Stimulated activated CD4-positive, alpha-beta T cell treated with anti-CD3 and anti-CD28 coated beads, Interleukin-12 subunit alpha, Interleukin-12 subunit beta, amount 100 ng/mL, for 4 hours (primary cell): ENCODE measurements at places on chromosomes 1 and 21.
A peak's percentile ranks its signal among the peaks of the same experiment; 100 is the strongest.

GRCh38 chr1:72037745-72038343 is 244.5 kb downstream of the NEGR1 start:
- DNase-seq, result no peak

DNA sequence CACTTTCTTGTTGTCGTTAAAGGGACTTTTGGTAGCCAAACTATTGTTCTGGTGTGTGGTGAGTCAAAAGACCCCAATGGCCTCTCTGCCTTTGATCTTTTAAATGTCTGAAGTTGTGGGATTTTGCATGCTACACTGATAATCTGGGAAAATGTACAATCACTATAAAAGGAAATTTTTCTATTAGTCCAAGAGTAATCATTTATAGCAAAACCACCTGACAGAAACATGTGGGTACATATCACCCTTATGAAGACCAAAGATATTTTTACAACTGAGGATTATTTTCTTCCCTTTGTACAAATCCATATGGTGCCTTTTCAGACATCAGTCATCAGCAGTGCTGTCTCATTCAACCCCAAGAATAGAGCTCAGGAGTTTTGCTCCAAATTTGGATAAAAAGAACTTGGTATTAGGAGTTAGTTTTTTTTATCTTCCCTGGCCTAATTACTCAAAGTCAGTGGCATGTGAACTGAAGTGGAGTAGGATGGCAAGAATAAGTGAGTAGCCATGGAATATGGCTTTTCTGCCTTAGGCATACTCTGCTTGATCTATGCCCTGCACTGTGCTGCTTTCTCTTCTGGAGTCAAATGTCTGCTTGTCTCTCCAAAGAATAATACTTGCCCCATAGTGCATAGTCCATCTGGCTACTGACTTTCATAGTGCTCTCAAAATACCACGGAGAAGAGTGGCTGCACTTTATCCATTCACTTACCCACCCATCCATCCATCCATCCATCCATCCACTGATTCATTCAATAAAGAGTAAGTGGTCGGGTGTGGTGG is 13.5 kb downstream of the GREM2 start:
- DNase-seq, result no peak

GRCh38 chr1:88188038-88188437 is 496.0 kb upstream of the PKN2 start:
- DNase-seq, result no peak

- peak; percentile 77 for DNase-seq
Measured at GRCh38 chr1:160085686-160086455, 4.5 kb downstream of the KCNJ9 start.

DNA sequence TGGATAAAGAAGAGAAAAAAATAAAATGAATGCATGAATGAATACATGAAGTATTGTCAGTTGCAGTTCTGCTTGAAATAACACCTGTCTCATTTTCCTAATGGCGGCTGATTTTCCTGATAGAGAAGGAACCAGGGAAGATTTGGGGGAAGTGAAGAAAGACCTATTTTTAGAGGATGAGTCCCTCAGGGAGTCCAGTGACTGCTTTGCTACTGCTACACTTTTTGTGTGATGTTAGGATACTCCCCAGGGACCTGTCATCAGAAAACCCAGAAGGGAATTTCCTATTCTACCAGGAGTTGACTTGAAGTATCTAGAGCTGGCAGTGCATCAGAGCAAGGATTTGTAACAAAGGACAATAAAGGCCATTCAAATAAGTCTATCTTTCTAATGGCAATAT is 114.8 kb downstream of the MAB21L3 start:
- DNase-seq, result no peak

- no peak for DNase-seq
Measured at GRCh38 chr1:3403011-3403345, 51.5 kb upstream of the ARHGEF16 start.

GRCh38 chr1:108511764-108512163 is 48.1 kb upstream of the EEIG2 start:
- DNase-seq, result no peak

DNA sequence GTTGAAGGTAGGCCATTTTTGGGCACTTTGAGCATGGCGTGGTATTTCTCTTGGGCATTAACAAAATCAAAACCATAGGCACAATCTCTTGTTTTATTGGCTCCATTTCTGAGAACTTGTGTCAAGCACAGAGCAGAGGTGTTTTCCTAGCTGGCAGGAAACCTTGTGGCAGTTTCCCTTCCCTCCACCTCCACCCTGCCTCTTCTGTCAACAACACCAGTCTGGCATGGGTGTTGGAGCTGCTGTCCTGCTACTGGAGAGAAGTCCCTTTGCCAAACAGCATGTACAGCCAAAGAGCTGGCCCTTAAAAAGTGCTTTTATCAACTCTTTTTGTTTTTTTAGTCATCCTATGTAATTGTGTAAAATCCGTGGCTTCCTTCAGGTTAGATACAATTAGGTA is 16.0 kb downstream of the ATP1A1 start:
- no peak for DNase-seq

DNA sequence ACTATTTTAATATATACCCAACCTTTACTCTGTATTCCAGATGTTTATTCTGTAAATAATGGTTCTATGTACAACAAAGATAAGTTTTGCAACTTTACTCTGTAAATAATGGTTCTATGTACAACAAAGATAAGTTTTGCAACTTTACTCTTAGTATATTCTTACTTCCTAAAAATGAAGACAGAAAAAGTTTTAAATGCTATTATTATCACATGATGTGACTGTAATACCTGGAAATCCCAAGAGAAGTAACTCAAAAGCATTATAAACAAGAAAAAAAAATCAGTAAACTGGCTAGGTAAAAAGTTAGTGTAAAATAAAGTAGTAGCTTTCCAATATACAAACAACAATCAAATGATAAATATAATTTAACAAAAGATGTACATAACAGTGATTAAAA is 18.5 kb upstream of the EXO1 start:
- no peak for DNase-seq

DNA sequence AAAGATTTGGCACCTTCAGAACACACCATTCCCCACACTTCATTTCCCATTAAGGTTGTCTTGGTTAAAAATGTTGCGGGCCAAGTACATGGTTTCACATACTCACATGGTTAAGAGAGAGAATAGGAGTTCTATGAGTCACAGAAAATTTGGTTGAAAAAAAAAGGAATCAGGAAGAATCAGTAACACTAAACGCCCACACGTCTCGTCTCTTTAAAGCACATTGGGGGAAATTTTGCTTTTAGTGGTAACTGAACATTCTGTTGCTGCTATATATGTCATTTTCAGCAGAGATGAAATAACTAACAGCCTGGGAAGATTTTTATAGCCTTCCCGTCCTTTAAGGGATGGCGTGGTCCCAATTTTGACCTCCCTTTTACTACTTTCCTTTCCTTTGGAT is 132.9 kb upstream of the ERG start:
- DNase-seq, result no peak

- no peak for DNase-seq
Measured at GRCh38 chr1:203555076-203555475, 61.1 kb downstream of the OPTC start.

GRCh38 chr1:57167997-57168396 is 202.2 kb upstream of the C8B start:
- no peak for DNase-seq

DNA sequence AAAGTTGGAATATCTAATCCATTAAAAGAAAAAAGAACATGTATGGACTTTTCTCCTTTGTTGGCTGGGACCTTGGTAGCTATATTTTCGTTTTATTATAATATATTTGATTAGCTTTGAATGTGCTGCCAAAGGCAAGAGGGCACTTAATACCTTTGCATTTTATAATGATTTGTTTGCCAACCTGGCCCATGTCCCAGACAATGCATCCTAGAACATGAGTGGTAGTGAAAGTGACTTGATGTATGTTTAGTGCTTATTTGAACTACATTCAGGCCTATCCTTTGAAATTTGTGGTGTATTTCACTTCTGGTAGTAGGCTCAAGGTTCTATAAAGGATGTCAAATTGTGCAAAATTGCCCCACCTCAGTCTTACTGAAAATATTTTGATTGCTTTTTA is 25.9 kb downstream of the CACHD1 start:
- no peak for DNase-seq

DNA sequence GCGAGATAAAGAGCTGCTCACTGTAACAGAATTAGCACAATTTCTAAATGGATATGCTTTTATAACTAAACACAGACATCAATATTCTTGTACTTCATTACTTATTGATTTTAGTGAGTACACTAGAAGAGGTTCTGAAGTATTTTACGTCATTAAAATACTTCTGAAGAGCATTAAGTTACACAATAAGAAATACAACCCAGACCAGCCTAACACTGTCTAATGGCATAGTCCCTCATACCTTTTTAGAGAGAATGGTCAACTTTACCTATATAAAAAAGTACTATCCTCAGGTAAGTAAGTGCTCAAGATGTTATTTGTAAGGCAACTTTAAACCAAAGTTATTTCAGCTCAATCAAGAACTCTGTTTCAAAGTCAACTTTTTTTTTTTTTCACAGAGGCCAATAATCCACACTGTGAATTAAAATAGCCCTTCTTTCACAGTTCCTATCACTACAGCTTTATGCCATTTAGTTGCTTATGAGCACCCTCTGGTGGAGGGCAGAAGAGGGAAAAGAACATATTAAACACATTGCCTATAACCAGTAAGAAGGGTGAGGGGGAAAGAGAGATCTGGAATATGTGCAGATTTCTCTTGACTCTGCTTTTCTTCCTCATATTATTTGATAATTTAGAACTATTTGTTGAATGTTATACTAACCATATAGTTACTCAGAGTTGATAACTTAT is 182.1 kb upstream of the DMRTA2 start:
- DNase-seq, result no peak

- DNase-seq, result no peak
Measured at GRCh38 chr1:192980856-192981255, 78.3 kb downstream of the UCHL5 start.

GRCh38 chr1:213017447-213018273 is 2.0 kb upstream of the ANGEL2 start:
- no peak for DNase-seq

DNA sequence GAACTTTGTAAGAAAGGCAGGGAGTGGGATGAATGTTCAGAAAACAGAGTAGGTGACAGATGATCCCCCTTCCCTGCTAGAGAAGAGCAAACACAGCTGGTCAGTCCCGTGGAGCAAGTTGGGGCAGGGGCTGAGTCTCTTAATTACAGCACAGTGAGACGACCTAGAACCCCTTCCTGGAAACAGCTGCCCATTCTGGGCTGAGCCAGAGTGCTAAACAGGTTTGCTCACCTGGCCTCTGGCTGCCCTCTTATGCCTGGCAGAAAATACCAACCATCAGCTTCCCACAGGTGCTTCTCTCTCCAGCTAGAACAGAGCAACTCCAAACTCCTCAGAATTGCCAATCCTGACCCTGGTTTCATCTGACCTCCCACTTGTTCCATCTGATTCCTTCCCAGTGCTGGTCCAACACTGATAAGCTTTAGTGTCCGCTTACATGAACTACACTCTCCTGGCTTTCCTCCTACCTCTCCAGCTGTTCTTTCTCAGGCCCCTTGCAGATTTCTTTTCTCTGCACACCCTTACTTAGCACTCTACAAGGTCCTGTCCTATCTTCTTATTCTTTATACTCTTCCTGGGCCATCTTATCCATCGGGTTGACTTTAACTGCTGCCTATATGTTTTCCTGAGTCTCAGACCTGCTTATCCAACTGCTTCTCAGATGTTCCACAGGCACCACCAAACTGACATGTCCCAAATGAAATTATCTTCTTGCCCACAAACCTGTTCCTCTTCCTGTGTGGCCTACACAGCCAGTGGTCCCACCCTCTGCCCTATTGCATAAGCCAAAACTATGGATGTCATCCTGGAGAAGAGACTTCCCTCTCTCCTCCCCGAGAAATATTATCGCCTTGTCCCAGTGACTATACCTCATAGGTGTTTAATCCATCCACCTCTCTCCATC is 22.6 kb upstream of the COL9A2 start:
- no peak for DNase-seq

DNA sequence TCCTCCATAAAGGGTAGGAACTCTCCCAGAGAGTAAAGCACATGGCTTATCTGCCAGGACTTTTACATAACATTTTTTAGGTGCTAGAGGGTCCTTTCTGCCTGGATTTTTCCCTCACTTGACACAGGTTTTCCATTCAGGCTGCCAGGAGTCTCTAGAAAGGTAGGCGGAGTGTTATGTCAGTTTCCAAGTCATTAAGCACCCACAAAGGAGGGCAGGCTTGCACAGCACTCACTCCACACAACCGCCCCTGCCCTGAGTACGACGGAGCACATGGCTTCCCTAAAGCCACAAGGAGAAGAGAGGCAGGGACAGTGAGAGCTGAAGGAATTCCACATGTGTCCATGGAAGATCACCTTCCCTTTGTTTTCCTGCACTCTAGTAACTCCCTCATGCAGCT is 55.7 kb downstream of the CAPZB start:
- DNase-seq, result no peak

- no peak for DNase-seq
Measured at GRCh38 chr1:923991-924655, 400 bp downstream of the SAMD11 start.

GRCh38 chr1:41738475-41738874 is 180.2 kb downstream of the HIVEP3 start:
- DNase-seq, result no peak

- DNase-seq, result no peak
Measured at GRCh38 chr1:172383536-172383935, 36.9 kb upstream of the C1orf105 start.

DNA sequence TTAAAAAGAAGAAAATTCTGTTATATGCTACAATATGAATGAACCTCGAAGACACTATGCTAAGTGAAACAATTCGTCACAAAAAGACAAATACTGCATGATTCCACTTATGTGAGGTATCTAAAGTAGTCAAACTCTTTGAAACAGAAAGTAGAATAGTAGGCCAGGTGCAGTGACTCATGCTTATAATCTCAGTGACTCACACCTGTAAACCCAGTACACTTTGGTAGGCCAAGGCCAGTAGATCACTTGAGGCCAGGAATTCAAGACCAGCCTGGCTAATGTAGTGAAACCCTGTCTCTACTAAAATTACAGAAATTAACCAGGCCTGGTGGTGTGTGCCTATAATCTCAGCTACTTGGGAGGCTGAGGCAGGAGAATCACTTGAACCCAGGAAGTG is 25.7 kb downstream of the EPHA10 start:
- no peak for DNase-seq

- DNase-seq, result no peak
Measured at GRCh38 chr1:87436534-87436933, 107.9 kb downstream of the LMO4 start.

- DNase-seq, result no peak
Measured at GRCh38 chr1:212467843-212468482, 35.2 kb downstream of the NENF start.

GRCh38 chr1:155012026-155012546 is 9.5 kb downstream of the ZBTB7B start:
- no peak for DNase-seq

DNA sequence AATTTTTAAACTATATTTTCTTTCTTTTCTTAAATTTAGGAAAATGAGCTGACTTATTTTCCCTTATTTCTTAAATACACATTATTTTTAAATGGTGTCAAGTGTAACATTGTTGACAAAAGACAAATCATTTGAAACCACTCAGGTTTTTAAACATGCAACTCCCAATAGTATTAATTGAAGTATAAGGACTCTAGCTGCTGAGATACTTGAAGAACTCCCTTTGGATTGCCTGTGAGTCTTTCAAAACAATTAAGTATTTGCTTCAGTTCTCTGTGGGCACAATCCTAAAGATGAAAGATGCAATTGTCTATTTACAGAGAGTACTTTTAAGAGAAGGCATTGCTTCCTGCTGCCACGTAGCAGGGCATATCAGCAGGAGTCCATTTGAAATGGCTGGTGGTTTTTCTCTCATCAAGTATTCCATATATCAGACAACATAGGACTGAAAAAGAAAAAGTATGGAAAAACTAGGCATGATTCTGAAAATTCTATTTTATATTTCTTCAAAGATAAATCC is 373.4 kb downstream of the NEGR1 start:
- no peak for DNase-seq
